ENCODE measurements at places on chromosomes 13 and 19.

DNA sequence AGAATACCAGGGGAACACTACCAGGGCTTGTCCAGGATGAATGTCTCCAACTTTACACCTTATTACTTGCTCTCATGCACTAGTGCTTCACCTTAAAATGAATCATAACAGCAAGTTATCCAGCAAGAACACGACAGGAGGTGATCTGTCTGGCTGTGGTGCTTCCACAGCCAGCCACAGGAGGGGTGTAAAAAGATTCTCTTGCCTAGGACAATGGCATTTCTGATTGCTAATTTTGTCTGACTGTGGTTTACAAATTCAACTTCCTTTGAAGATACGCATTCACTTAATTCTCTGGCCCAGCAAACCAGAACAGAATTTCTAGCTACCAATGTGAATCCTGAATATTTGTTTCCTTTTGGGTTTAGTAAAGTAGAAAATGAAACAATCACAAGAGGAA lies 23.1 kb upstream of the COG3 start:
- DNase-seq, result no peak

DNA sequence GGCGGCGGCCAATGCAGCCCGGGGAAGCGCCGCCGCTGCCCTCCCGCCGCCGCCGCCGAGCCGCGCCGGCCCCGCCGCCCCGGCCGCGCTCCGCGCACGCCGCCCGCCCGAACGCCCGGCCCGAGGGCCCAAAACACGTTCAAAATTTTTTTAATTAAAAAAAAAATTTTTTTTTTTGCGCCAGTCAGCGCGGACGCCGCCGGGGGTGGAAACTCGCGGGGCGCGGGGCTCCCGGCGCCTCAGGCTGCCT lies 468 bp downstream of the HMGB1 start:
- no peak for DNase-seq

DNA sequence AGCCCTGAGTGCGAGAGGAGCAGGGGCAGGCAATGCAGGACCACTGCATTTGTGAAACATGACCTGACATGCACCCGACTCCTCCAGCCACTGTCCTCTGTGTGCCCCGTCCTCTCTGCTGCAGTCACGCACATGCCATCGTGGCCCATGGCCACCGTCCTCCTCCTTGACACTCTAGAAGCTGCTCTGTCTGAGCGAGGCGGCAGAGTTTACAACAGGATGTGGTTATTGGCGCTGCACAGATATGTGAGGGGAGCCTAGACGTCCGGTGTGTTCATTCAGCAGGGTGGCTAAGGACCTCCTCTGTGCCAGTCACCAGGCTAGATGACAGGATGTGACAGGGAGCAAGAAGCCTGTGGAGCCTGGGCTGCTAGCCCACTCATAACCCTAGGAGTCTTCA lies 277.8 kb downstream of the FOXO1 start:
- peak; percentile 57 for DNase-seq

DNA sequence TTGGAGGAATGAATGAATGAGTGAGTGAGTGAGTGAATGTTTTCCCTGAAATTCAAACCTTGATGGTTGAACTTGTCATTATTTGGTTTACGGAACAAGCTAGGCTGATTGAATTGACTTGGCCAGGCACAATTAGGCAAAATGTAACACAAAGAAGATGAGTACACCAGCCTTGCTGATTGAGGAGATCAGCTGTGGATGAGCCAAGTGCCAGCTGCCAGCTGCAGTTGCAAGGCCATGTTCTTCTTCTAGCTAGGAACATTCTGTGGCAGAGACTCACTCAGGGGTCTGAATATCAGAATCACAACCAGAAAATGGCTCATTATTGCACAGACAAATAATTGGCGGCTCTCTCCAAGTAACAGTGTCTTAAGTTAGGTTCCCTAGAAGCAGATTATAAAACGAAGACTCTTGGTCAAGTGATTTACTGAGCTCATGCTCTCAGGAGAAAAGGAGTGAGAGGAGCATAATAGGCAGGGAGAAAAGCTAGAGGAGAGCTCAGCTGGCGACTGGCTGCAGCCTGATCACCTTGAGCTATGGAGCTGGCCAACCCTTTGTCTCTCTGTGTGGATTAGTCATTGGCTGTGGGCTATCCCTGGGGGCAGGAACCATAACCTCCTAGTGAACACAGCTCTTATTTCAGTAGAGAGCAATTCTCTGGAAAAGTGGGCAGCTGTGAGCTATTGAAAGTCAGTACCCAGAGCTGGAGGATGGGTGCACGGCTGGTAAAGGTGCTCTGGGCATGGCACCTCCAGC lies 225.3 kb upstream of the SERP2 start:
- no peak for DNase-seq

GRCh38 chr13:75295201-75295600 lies 186.8 kb downstream of the TBC1D4 start:
- no peak for DNase-seq

DNA sequence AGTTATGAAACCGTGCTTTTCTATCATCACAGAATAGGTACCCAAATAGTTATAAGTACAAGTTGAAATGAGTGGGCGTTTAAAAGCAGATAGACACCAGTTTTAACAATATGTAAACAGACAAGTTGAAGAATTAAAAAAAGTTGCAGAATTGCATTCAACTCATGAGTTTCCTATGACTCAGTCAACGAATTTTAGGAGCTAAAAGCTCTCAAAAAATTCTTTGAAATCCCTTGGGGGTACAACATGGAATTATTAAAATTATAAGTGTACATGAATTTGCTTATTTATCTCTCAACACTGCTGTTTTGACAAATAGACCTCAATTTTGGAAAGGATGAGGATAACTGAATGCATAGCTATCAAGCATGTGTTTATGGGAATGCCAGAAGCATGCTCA lies 693.4 kb downstream of the PCDH9 start:
- DNase-seq, result no peak

GRCh38 chr19:41951686-41952172 lies 7.4 kb downstream of the RABAC1 start:
- peak; percentile 94 for DNase-seq

DNA sequence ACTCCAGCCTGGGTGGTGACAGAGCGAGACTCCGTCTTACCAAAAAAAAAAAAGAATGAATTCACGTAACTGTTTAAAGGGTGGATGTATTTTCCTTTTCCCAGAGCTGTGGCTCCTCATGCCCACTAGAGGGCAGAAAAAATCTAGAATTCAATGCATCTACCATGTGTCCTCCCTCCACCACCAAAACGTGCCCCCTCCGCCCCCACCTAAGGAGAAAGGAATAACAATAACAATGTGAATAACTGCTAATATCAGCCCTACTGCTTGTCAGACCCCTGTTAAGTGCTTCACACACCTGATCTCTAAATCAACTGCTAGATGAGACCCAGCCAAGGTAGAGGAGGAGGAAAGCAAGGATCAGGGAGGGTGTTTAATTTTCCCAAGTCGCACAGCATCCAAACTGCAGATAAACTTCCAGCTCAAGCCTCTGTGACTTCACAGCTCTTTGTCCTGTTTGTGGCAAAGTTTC lies 20.2 kb upstream of the PNMA8B start:
- DNase-seq, result peak; percentile 24

DNA sequence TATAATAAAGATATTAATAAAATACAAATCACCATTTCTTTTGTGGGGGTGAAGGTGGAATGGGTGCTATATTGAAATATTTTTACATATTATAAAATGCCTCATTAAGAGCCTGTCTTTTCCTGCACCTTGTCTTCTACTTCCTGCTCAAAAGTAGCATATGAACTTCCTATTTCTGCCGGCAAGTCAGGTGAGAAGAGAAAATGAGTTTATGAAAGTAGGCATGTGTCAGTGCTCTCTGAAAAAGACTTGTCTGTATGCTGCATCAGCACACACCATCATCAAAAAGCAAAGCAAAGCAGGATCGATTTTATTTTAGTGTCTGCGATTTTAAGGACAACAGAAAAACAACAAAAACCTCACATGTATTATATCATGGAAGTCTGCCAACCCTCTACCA lies 114.2 kb downstream of the RAP2A start:
- DNase-seq, result no peak

DNA sequence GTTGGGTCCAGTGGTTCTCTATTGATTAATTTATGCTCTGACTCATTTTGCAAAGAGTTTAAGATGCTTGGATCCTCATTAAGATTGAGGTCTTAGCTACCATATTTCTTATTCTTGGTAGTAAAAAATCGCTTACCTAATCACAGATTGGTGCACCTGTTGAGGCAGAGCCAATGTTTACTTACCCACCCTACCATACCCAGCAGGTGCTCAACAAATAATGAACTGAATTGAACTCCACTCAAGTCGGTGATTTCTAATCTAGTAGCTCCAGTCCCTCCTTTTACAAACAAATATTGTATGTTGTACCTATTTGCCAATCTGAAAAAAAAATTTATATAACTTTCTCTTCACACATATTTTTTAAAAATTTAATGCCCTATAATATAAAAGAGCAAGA lies 361.0 kb downstream of the FGF14 start:
- no peak for DNase-seq

DNA sequence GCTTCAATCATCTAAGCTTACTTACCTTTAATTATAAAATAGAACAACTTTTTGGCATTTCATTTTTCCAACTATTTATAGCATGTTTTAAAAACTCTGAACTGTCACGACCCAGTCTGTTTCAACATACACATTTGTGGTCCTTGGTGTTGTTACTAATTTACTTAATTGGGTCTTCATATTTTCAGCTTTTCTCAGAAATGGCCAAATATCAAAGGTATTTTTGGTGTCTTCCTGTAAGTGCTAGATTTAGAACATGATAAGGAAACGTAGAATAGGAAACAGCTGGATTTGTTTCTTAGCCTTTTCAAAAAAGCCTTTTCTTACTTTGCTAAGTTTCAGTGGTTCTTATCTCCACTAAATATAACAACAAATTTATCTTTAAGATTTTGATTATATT lies 11.4 kb downstream of the LPAR6 start:
- no peak for DNase-seq

DNA sequence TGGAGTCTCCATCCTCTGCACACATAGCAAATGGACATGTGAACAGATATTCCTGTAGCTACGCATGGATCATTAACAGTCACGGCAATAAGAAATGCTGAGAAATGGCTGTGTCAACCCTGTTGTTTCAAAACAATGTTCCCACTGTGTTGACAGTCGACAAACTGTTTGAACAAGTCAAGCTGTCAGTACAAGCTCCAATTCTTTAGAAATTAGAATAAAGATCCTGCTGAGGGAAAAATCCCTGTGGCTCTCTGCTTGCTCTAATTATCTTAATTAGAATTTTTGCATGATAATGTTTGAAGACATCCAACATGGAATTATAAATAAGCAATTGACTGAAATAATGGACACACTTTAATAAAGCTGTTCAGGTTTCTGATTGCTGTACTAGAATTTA lies 37.9 kb upstream of the CPB2 start:
- no peak for DNase-seq

DNA sequence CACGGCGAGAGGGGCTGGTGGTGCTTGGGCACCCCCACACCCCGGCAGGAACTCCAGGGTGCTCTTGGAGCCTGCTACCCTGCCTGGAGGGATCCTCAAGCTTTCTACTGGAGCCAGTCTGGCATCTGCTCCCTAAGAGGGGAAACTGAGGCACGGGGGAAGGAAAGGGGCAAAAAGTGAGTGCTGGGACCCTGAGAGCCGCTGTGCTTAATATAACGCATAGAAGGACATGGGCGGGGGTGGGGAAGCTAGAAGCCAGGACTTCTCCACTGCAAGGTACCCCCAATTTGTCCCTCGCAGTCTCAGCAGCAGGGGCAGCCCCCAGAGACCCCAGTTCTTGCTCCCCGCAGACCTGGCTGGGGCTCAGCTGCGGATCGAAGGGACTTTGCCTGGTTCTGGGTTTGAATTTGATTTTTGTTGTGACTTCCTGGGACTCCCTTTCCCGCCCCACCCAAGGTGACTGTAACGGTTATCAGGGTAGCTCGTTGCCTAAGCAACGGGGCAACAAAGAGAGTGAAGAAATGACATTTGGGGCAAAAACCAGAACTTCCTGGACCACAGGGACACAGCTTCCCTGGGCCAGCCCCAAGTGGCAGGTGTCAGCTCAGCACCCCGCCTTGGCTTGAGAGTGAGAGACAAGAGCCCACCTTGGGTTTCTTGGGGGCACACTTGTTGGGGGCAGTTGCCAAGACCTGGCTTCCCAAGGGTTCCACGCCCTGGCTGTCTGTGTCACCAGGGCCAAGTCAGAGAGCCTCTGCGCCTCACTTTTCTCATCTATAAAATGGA lies 638 bp downstream of the ADGRE5 start:
- no peak for DNase-seq

- no peak for DNase-seq
These were observed 65.6 kb upstream of the F7 start for GRCh38 chr13:113040031-113040430.

DNA sequence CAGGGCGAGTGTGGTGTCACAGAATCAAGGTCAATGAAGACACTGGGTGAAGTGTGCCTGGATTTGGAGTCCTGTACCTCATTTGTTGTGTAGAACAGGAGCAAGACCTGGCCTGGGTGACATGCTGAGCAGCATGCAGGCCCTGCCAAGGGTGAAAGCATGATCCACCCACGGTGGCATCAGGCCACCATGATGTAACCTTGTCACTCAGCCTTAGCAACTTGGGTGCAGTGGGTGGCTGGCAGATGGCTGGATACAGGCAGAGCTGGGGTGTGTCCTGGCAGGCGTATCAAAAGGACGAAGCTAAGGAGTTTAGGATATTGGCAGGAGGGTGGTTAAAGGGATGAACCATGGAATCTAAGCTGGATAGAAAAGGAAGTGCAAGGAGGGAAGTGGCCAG lies 10.3 kb downstream of the THSD1 start:
- no peak for DNase-seq

DNA sequence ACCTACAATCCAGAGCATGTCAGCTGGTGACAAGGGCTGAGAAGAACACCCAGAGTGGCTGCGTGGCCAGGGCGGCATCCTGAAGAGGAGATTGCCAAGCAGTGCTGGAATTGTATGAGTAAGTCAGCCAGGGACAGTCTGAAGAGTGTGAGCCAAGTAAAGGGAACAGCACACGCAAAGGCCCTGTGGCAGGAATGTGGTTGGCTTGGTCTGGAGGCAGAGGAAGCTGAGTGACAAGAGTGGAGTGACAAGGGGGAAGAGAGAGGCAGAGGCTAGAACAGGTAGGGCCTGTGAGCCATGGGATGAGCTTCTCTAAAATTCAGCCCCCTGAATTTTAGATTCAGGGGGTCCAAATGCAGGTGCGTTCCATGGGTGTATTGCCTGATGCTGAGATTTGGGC lies 53.7 kb upstream of the UQCRFS1 start:
- DNase-seq, result no peak

GRCh38 chr13:67120872-67121531 lies 109.1 kb downstream of the PCDH9 start:
- DNase-seq, result no peak

DNA sequence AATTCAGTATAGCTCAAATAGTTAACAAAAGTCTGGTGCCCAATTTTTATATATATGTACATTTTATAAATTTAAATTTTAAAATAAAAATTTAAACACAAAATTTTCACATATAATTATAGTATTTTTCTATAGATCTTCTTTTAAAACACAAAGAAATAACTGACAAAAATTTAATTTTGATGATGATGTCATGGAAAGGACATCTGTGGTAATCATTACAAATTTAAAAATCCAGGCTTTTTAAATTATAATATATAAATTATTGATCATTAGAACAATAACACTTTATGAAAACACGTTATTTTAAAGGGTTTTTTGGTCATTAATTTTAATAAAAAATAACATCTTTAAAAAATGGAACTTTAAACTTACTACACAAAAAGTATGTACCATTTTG lies 381.1 kb downstream of the DACH1 start:
- DNase-seq, result no peak

GRCh38 chr13:82962397-82962796 lies 919.9 kb downstream of the SLITRK1 start:
- DNase-seq, result no peak

GRCh38 chr13:93824286-93824685 lies 597.7 kb downstream of the GPC6 start:
- no peak for DNase-seq

GRCh38 chr13:51638216-51638871 lies 54.1 kb downstream of the WDFY2 start:
- no peak for DNase-seq
